ENCODE measurements at places on chromosomes 16 and 17. TPM values are rescaled to one million over a fixed set of nuclear protein-coding genes. Genes with fewer than 3 reads are reported as not detected.

GRCh38 chr17:44222112-44222869 is 2.8 kb upstream of the UBTF start:
- H3K27me3 ChIP-seq = no peaks in the 10 kb centered on the region
- no peaks in the 10 kb centered on the region for H3K36me3 ChIP-seq
- H3K4me3 ChIP-seq = peak overlapping the region; percentile 18
- H3K27ac ChIP-seq = peak overlapping the region; percentile 90

- H3K4me1 ChIP-seq = no peaks in the 10 kb centered on the region
- no peak overlapping the region for H3K27ac ChIP-seq
- DNase-seq = no peak
- no peaks in the 10 kb centered on the region for H3K27me3 ChIP-seq
- no peaks in the 10 kb centered on the region for H3K36me3 ChIP-seq
Observed at GRCh38 chr16:49641250-49641649, 214.7 kb downstream of the ZNF423 start.

DNA sequence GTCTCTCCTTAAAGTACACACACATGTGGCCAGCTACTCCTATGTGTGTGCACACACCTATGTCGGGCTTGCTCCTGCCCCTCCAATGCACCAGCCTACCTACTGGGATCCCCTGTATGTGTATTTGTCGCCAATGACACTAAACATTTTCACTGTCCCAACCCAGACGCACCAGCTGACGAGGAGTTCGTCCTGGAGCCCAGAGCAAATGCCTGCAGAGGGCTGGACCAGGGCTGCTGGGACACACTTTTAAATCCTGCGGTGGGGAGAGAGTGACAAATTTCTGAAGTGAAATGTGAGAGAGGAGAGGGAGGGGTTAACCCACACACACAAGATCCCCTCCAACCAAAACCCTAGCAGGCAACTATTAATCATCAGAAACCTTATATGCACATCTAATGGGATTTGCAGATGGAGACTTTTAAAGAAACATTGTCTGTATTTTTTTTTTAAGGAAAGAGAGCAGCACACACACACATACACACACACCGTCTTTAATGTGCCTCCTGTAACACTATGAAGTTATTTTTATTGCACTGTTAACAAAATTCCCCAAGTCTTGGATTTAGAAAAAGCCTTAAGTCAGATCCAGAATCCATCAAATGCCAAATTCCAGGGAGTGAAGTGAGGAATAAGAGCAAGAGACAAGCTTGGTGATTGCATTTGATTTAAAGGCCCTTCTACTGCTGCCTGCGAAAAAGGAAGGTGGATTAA is at the start of gene MEOX1:
MEOX1 (minus strand) TSS at position 224 of the 714 bp plus-strand sequence. CDS start 388 bp downstream, outside the sequence.
- no peaks in the 10 kb centered on the region for H3K27me3 ChIP-seq
- no peak within 1 kb of the TSS for H3K27ac ChIP-seq
- no peaks in the 10 kb centered on the region for H3K36me3 ChIP-seq
- DNase-seq = no peak
- H3K4me3 ChIP-seq = no peak within 1 kb of the TSS

GRCh38 chr17:12180644-12181261 is 160.1 kb downstream of the MAP2K4 start:
- H3K4me1 ChIP-seq = no peaks in the 10 kb centered on the region
- H3K27ac ChIP-seq = no peak overlapping the region
- no peaks in the 10 kb centered on the region for H3K36me3 ChIP-seq
- no peak for DNase-seq
- H3K4me3 ChIP-seq = no peak overlapping the region
- H3K27me3 ChIP-seq = no peaks in the 10 kb centered on the region

DNA sequence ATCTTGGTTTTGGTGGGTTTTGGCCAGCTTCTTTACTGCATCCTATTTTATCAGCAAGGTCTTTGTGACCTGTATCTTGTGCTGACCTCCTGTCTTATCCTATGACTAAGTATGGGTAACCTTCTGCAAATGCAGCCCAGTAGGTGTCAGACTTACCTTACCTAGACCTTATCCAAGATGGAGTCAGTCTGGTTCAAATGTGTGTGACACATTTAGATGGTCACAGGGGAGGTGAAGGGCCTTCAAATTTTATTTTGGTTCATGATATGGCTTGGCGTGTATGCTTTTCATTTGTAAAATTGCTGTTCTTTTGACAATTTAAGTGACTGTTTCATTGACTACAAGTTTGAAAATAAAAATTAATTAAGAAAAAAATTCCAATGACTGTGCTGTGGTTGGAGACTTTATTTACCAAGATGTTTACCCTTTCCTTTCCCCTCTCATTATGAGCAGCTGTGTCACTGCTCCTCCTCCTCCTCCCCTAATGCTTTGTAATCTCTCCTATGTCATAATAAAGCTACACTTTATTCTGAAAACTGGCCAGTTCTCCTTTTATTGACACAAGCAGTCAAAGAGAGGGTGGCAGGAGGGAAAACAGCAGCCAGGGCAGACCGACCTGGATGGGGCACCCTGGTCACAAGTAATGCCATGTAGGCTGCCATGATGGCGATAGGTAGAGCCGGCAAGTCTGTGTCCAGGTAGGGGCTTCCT is 49.4 kb downstream of the TNFRSF13B start:
- no peaks in the 10 kb centered on the region for H3K4me1 ChIP-seq
- no peaks in the 10 kb centered on the region for H3K27me3 ChIP-seq
- H3K36me3 ChIP-seq = no peaks in the 10 kb centered on the region
- H3K4me3 ChIP-seq = no peak overlapping the region
- DNase-seq = no peak

DNA sequence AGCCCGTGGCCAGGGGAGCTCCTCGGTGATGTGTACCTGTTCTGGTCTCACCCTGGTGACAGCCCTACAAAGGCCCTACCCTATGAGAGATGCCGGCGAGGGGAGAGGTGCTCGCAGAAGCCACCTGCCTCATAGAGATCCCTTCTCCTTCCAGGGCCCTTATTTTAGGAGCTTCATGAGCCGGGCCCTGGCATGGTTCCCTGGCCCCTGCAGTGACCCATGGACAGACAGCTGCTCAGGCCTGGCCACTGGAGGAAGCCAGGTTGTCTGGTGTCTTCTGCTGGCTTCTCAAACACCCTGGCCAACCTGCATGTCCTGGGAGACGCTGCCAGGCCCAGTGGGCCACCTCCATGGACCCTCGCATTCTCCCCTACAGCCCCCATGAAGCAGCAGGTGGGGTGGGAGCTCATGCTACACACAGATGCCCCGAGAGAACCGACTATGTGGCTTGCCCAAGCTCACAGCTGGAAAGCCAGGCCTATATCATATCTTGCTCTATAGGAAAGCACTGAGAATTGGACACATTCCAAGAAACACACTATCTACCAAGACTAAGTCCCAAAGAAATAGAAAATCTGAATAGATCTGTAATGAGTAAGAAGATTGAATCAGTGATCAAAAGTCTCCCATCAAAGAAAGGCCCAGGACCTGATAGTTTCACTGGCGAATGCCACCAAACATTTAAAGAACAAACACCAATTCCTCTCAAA is 7.2 kb upstream of the AATK start:
- no peak overlapping the region for H3K4me3 ChIP-seq
- H3K27me3 ChIP-seq = no peaks in the 10 kb centered on the region
- no peak for DNase-seq
- H3K27ac ChIP-seq = no peak overlapping the region
- no peaks in the 10 kb centered on the region for H3K36me3 ChIP-seq
- no peaks in the 10 kb centered on the region for H3K4me1 ChIP-seq

DNA sequence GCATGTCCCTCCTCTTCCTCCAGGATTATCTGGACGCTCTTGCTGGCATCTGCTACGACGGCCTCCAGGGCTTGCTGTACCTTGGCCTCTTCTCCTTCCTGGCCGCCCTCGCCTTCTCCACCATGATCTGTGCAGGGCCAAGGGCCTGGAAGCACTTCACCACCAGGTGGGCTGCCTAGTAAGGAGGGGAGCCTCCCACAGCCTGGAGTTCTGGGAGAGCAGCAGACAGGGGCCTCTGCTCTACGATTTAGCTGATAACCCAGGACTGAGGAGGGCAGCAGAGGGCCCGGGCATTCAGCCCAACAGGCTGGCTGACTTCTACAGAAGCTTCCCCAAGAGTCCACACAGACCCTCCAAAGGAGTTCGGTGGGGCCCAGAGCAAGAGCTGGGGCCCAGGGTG is 21.8 kb upstream of the DNAI2 start:
- H3K27me3 ChIP-seq = no peaks in the 10 kb centered on the region
- H3K27ac ChIP-seq = no peak overlapping the region
- no peak overlapping the region for H3K4me3 ChIP-seq
- no peaks in the 10 kb centered on the region for H3K36me3 ChIP-seq
- no peaks in the 10 kb centered on the region for H3K4me1 ChIP-seq

GRCh38 chr17:59521465-59522126 is 43.8 kb upstream of the DHX40 start:
- H3K4me3 ChIP-seq = no peak overlapping the region
- peak overlapping the region; percentile 64 for H3K27ac ChIP-seq
- peak; percentile 72 for DNase-seq
- H3K36me3 ChIP-seq = no peaks in the 10 kb centered on the region
- H3K4me1 ChIP-seq = peaks cover 1% of the 10 kb centered on the region

GRCh38 chr17:72457712-72458111 is 336.9 kb downstream of the SOX9 start:
- no peaks in the 10 kb centered on the region for H3K36me3 ChIP-seq
- DNase-seq = no peak
- H3K4me1 ChIP-seq = no peaks in the 10 kb centered on the region
- H3K4me3 ChIP-seq = no peak overlapping the region

- H3K27me3 ChIP-seq = peaks cover 2% of the 10 kb centered on the region
- H3K27ac ChIP-seq = no peak overlapping the region
- no peaks in the 10 kb centered on the region for H3K36me3 ChIP-seq
Observed at GRCh38 chr16:17270683-17271109, 200.1 kb downstream of the XYLT1 start.

DNA sequence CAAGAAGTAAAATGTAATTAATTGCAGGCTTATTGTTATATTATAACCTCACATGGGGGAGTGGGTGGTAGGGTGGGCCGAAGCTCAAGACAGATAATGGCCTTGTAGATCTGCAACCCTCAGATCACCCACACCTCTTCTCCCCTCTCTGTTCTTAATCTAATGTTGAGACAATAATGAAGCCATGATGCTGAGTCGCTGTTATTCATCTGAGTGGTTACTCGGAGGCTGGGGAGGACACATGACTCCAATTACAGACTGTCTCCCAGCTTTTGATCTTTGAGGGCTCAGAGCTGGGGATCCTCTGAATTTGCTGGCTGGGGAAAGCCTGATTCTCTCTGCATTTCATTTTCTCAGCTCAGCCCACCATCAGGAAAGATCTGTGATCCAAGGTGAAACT is 275.3 kb downstream of the SHISA9 start:
- H3K4me1 ChIP-seq = no peaks in the 10 kb centered on the region
- H3K27ac ChIP-seq = no peak overlapping the region
- no peaks in the 10 kb centered on the region for H3K27me3 ChIP-seq
- no peak for DNase-seq
- no peaks in the 10 kb centered on the region for H3K36me3 ChIP-seq

DNA sequence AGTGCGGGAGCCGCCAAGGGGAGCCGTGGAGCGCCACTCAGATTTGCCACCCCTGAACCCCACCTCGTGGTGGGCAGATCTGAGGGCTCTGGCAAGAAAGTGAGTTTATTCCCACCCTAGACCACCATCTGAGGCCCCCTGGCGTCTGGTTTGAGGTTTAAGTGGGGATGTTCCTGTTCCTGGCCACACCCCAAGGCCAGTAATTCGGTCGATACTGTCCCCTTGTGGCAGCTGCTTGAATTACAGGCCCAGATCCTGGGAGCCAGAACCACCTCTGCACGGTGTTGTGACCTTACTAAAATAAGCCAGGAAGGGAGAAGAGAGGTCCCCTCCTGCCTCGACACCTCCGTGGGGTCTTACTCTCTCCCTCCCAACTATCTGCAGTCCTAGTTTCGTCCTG is 3.3 kb upstream of the LAT start:
- H3K4me3 ChIP-seq = no peak overlapping the region
- no peak overlapping the region for H3K27ac ChIP-seq

DNA sequence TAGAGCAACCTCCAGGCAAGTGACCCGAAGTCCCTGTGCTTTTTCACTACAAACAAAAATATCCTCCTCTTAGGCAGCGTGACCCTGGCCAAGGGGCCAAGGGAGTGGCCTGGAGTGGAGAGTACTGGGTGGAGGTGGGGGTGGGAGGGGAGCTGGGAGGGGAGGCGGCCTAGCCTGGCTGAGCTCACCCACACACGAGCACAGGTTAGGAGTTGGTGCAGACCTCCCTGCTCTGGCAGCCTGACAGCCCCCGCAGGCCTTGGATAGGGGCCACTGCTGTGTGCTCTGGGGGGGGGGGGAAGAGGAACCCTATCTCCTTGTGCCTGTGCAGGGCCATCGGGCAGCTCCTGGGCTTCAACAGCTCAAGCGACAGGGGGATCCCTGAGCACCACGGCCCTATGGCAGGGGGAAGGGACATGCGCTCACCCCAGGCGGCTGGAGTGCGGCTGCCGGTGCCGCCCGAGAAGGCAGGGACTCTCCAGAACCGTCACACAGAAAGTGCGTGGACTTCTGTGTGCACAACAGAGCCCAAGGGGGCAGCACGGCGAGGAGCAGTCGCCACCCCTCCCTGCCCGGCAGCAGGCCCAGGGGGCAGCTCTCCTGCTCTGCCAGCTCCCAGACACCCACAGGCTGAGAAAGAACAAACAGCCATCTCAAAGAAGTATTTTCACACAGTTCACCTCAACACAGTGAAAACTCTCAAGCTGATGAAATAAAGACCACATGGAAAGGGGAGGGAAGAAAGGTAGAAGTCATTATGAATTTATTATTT is 13.3 kb downstream of the SLC16A3 start:
- H3K27me3 ChIP-seq = no peaks in the 10 kb centered on the region
- no peak overlapping the region for H3K4me3 ChIP-seq
- DNase-seq = peak; percentile 63
- H3K36me3 ChIP-seq = peaks cover 23% of the 10 kb centered on the region
- peak overlapping the region; percentile 88 for H3K27ac ChIP-seq
- H3K4me1 ChIP-seq = peaks cover 40% of the 10 kb centered on the region

- no peak for DNase-seq
- no peak overlapping the region for H3K4me3 ChIP-seq
- H3K4me1 ChIP-seq = peaks cover 15% of the 10 kb centered on the region
- H3K36me3 ChIP-seq = no peaks in the 10 kb centered on the region
- no peaks in the 10 kb centered on the region for H3K27me3 ChIP-seq
- peak overlapping the region; percentile 16 for H3K27ac ChIP-seq
Observed at GRCh38 chr16:29151317-29151716, 166.5 kb downstream of the LAT start.

DNA sequence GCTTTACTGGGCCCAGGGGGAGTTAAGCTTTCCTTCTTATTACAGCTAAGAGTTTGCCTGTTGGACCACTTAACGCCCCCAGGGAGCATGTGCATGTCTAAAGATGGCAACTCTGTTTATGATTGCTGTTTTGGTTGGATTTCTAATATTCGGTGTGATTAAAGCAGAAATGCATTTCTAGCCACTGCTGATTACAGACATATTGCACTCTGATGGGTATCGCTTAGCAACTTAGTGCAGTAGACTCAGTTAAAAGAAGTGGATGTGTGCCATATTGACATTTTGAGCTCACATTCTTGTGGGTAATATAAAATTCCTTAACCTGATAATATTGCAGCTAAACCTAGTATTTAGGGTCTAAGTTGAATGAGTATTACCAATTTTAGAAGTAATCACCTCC is 4.2 kb downstream of the NF1 start:
- H3K27ac ChIP-seq = no peak overlapping the region
- no peak for DNase-seq
- no peak overlapping the region for H3K4me3 ChIP-seq
- H3K27me3 ChIP-seq = no peaks in the 10 kb centered on the region
- peaks cover 9% of the 10 kb centered on the region for H3K4me1 ChIP-seq

- no peaks in the 10 kb centered on the region for H3K27me3 ChIP-seq
- H3K36me3 ChIP-seq = no peaks in the 10 kb centered on the region
- no peak overlapping the region for H3K4me3 ChIP-seq
- H3K4me1 ChIP-seq = no peaks in the 10 kb centered on the region
Observed at GRCh38 chr17:51322390-51323029, 62.2 kb downstream of the UTP18 start.

C16orf96 gene
- 0.25 TPM for total RNA-seq

ABCA8 gene
- total RNA-seq = 11.4 TPM

NOD2 gene
- 1.3 TPM for total RNA-seq
